Mesenteric fat pad (tissue), 1 donor: ENCODE measurements at places on chromosomes 7 and 10. TPM values are rescaled to one million over a fixed set of nuclear protein-coding genes. Genes with fewer than 3 reads are reported as not detected.

The SP8 gene
- total RNA-seq: not detected

The DLX6 gene
- not detected for total RNA-seq

The MGAM2 gene
- total RNA-seq: 1.2 TPM

The CTAGE4 gene
- 0.58 TPM for total RNA-seq

The PRXL2A gene
- 500 TPM for total RNA-seq

The FAM131B gene
- 1.8 TPM for total RNA-seq

The UFSP1 gene
- 5.1 TPM for total RNA-seq

The NXPH1 gene
- total RNA-seq: not detected

The DLD gene
- total RNA-seq: 107 TPM

The FAM25A gene
- total RNA-seq: not detected

The SFRP5 gene
- total RNA-seq: not detected

The OGDHL gene
- not detected for total RNA-seq

The CDC123 gene
- total RNA-seq: 62.5 TPM

The FAM25G gene
- total RNA-seq: not detected

The ERVW-1 gene
- total RNA-seq: not detected

The CPVL gene
- total RNA-seq: 49.8 TPM

The EN2 gene
- total RNA-seq: 0.22 TPM

The TWIST1 gene
- 7.1 TPM for total RNA-seq

The HMX2 gene
- not detected for total RNA-seq

The SLC26A3 gene
- 0.45 TPM for total RNA-seq

The TDRD1 gene
- 0.16 TPM for total RNA-seq

The MACC1 gene
- total RNA-seq: 7.4 TPM

The ASB4 gene
- 0.29 TPM for total RNA-seq

The RGR gene
- not detected for total RNA-seq

The GRM3 gene
- total RNA-seq: not detected

The POLL gene
- total RNA-seq: 15.5 TPM

The SPDYE8 gene
- total RNA-seq: not detected

The PHKG1 gene
- 2.8 TPM for total RNA-seq

The LIPF gene
- total RNA-seq: not detected

The COL13A1 gene
- total RNA-seq: not detected

The ZNF853 gene
- total RNA-seq: 4.1 TPM

The RBM48 gene
- 8.0 TPM for total RNA-seq

The TYW1B gene
- total RNA-seq: 2.4 TPM

The ITGA8 gene
- 7.1 TPM for total RNA-seq

The SPDYE16 gene
- total RNA-seq: not detected

The LOXL4 gene
- total RNA-seq: 39.6 TPM

The VPS37D gene
- 2.0 TPM for total RNA-seq

The CRPPA gene
- total RNA-seq: 2.2 TPM

The TMEM178B gene
- total RNA-seq: 0.74 TPM

The BLVRA gene
- 82.4 TPM for total RNA-seq
